ENCODE measurements at places on chromosomes 5 and 9.

GRCh38 chr5:91641730-91642350, 258.7 kb upstream of the ARRDC3 start:
- peak; percentile 12 for DNase-seq

DNA sequence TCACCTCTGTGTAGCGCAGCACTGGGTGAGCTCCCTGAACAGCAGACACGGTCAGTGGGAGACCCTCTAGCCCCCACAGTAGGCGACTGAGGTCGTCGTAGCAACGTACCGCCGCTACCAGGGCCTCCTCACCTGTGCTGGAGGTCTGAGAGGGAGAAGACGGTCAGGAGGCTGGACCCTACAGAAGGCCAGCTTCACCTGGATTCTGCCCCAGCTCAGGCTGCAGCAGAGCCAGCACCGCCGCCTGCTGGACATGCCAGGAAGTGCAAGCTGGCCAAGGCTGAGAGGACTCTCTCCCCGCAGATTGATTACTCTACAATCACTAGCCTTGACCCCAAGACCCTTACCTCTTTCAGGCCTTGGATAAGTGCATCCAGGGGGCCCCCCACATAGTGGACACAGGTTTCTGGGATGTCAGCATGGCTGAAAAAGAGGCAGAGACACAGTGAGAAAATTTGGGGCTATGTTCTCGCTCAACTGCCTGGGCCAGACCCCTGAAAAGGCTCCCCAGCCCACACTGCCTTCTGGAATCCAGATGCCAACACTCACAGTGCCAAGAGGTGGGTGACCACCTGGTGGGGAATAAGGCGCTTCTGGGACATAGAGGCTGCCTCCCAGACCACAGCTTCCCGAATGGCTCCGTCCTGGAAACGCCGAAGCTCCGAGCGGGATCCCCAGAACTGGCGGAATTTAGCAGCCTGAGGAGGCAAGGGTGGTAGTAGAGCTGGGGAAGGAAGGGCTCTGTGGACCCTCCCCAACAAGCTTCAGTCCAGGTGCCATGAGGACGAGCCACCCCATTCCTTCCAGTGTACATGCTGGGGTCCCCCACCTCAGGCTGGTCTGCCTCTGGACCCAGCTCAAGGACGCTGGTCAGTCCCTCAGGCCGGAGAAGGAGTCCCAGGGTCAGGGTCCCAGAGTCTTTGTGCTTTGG, 6.9 kb downstream of the NOL6 start:
- no peak for DNase-seq

DNA sequence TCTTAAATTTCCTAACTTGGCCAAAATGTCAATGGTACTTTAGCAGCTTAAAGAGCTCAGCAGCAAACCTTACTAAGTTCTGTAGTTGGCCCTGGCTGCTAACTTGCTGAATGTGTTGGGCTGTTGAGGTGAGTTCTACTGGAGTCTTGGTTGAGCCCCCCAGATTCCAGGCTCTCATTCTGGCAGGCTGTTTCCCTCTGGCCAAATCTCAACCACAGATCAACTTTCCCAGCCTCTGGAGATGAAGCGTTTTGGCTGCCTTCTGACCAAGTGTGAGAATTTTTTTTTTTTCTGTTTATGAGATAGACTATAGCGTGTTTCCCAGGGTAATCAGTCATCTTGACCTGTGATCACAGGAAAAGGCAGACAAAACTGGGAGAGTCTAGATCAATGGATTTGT, 343.7 kb downstream of the EBF1 start:
- no peak for DNase-seq

DNA sequence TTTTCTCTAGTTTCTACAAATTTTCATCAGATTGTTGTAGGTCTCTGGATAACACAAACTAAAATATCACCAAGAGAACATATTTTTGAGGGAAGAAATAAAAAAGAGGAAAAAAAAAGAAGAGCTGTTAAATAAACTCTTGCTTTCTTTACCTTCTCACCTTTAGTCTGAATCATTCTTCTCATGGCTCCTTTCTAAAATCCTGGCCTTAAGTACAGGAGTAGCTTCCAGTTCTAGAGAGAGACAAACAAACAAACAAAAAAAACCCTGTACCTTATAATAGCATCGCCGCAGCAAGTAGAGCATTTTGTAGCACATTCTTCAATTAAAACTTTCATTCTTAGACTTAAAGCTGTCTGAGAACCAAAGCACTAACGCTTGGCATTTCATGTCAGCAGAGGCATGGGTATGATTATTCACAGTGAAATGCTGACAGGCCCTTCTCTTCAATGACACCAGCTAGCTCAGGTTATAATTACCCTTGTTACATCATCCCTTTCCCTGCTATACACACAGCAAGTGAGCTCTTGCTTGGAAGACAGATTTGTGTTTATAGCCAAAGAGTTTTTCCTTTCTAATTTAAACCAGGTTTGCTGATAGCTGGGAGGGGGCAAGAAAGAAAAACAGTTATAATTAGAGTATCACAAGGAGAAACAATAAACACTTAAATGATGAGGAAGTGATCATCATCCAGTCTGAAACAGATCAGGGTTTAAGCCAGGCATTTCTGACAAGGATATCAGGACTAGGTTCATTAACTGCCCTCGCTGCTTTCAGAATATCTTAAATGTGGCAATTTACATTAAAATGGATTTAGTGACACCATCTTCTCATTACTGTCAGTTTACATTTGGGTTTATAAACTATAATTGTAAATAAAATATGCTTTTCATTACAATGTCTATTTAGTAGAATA, 510.9 kb upstream of the ZNF608 start:
- no peak for DNase-seq

DNA sequence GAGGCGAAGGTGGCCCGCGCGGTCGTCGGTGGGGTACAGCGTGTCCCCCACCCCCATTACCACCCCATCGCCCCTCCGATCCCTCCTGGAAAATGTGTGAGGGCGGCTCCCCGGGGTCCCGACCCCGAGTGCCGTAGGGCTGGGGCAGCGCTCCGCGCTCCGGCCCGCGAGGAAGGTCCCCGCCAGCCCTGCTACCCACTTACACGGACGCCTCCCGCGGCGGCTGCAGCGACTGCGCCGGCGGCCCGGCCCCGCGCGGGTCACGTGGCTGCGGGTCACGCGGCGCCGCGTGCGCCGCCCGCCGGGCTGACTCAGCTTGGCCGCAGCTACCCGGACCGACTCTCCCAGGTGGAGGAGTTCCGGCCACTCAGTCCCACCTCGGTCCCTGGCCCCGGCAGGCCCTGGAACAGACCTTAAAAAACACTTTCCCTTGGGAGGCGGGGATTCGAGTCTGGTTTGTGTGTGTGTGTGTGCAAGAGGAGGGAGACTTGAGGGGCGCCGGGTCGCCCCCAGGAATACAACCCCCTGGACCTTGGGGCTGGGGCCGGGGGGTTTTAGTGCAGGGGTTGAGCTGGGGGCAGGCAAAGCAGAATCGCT, at the start of gene GNPDA1:
Gene GNPDA1 (minus strand): TSS at position 236 of the 597 bp plus-strand sequence. CDS start 992 bp downstream, outside the sequence.
- DNase-seq: no peak

GRCh38 chr9:136098844-136099243, 3.8 kb upstream of the NACC2 start:
- no peak for DNase-seq

DNA sequence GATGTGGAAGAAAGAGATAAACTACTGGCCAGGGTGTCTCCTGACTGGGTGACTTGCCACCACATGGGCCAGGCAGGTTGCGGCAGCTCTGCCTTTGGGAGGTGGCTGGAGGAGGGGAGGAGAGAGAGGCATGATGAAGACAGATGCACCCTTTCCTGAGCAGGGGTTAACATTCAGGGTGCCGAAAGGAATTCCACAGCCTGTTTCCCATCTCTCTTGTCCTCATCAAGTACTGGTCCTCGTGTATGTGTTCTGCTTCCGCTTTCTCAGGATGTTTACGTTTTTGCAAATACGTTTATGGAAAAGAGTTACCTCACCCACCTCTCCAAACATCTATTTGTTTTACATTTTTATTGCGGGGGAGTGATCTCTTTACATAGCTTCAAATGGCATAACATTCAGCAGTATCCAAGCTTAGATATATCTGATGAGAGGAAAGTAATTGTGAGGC, 73.4 kb downstream of the C9orf85 start:
- DNase-seq: no peak

- no peak for DNase-seq
Observed at GRCh38 chr5:142097681-142098080, 10.9 kb upstream of the NDFIP1 start.

- DNase-seq: no peak
Observed at GRCh38 chr9:126502417-126503332, 111.1 kb upstream of the LMX1B start.

DNA sequence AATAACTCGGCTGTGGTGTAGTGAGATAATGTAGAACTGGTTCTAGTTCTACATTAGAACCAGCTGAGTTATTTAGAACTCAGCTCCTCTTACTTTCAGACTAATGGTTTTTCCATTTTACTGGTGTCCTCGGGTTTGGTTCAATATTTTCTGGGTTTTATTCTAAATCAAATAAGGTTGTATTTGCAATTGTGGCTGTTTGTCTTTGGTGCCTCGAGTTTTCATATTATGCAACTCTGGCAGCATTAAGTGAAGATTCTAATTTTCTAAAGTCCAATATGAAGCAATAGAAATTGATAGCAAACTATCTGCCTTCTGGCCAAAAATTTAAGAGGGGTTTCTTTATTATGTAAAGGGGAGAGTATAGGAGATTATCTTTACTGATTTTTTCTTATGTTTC, 19.0 kb downstream of the C6 start:
- no peak for DNase-seq

DNA sequence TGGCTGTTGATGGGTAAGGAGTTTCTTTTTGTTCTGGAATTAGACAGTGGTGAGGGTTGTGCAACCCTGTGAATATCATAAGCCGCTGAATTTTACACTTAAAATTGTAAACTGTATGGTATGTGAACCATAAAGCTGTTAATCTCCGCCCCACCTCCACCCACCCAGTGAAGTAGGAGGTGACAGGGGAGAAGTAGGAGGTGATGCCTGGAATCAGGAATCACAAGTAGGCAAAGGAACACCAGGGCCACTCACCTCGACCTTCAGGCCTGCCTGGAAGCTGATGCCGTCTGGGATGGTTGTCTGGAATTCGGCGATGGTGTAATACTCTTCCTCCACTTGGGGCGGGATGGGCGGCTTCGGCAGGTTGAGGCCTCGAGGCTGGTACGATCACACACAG, 62.3 kb upstream of the UBTD2 start:
- no peak for DNase-seq

DNA sequence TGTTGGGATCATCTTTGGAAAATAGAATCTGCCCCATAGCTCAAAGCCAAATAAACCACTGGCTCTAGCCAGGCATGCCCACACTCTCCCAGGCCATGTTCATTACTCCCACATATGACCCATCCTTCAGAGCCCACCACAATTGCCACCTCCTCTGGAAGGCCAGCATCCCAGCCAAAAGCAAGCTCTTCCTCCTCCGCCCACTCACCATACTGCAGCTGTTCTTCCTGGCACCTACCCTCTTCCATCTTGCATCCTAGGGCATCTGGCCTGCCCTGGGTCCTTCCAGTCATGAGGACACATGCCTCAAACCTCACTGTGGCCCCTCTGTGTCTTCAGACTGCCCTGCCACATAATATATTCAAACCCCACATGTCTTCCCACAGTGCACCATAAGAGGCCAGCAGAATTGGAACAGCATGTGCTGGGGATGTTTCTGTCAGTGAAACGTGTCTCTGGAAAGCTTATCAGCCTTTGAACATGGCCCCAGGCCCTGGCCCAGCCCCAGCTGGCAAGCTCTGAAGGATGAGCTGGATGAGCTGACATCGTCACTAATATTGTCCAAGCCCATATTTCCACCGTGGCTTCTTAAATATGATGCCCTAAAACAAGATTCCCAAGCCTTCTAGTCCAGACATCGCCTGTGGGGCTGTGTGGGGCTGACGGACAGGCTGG, 230.8 kb downstream of the AGTPBP1 start:
- DNase-seq: no peak

DNA sequence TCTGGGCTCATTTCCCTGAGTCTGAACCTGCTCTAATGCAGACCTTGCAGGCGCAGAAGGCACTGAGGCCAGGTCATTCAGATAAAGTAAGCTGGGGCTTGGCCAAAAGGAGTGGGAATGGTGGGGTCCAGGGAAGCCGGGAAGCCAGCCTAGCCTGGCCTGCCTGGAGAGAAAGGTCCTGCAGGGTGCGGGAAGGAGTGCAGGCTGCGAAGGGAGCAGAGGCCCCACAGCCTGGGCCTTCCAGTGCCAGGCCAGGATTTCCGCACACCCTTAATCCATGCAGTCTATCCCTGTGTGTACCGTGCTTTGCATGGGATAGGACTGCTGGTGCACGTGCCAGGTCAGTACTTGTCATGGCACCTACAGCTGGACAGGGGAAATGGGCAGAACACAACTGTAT, 3.6 kb upstream of the STING1 start:
- no peak for DNase-seq

GRCh38 chr9:93899609-93900435, 55.3 kb downstream of the BARX1 start:
- DNase-seq: no peak

- no peak for DNase-seq
Observed at GRCh38 chr9:8754751-8755150, 955.2 kb upstream of the DMAC1 start.

DNA sequence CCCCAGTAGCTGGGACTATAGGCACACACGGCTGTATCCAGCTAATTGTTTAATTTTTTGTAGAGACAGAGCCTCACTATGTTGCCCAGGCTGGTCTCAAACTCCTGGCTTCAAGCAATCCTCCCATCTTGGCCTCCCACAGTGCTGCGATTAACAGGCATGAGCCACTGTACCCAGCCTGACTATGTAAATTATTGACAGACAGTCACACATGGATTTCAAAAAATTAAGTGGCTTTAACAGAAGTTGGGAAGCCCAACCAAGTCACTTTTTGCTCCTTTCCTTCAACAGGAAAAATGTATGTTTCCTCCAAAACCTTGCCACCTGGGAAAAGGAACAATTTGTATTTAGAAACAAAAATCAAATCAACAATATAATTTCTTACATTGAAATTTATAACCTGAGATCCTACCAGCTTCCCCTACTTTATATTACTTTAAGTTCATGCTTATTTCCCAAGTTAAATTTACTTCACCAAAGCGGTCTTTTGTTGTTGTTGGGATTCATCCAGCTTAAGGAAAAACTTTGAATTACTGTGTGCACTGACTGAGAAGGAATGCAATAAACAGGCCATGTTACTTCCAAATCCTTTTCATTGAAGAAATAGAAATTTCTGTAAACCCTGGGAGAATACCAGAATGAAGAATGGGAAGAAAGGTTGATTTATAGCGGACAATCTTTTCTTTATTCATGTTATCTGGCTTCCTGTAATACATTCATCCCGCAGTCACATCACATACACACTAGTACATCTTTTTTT, 8.6 kb downstream of the PCA3 start:
- DNase-seq: no peak

DNA sequence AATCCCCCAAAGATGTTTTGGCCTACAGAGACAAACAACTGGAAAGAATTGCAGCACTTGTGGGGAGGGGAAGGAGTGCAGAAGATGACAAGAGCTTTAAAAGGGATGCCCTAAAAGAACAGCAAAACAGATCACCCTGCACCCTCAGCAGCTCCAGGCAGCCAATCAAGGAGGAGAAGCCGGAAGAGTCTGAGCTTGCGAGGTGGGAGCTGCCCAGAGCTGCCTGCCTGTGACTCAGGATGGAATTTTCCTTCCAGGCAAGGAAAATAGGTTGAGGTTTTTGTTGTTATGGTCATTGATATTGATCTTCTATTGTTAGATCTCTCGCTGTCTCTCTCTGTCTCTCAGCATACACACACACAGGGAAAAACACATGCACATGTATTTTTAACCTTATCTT, 70.3 kb upstream of the MAP1B start:
- DNase-seq: no peak

All from glomerular endothelial cell (primary cell).